CD4-positive, CD25-positive, alpha-beta regulatory T cell (primary cell): ENCODE measurements at places on chromosomes 5 and 9.
A peak's percentile ranks its signal among the peaks of the same experiment; 100 is the strongest.

DNA sequence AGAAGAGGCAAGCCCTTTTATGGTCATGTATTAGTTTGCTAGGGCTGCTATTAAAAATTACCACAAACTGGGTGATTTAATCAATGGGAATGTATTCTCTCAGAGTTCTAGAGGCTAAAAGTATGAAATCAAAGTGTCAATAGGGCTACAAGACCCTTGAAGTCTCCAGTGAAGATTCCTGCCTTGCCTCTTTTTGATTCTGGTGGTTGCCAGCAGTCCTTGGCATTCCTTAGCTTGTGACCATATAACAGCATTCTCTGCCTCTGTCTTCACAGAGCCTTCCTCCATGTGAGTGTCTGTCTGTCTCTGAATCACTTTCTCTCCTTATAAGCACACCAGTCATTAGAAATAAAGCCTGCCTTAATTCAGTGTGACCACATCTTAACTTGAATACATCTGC lies 282.7 kb downstream of the KCNN2 start:
- no peak for DNase-seq

- no peak for DNase-seq
Measured at GRCh38 chr9:4630836-4631235, 31.3 kb upstream of the PLPP6 start.

GRCh38 chr5:176817369-176817840 lies 7.0 kb downstream of the UNC5A start:
- no peak for DNase-seq

GRCh38 chr5:157106630-157107461 lies 2.0 kb downstream of the HAVCR2 start:
- no peak for DNase-seq

- DNase-seq: no peak
Measured at GRCh38 chr5:2239201-2239910, 356.6 kb upstream of the IRX4 start.

DNA sequence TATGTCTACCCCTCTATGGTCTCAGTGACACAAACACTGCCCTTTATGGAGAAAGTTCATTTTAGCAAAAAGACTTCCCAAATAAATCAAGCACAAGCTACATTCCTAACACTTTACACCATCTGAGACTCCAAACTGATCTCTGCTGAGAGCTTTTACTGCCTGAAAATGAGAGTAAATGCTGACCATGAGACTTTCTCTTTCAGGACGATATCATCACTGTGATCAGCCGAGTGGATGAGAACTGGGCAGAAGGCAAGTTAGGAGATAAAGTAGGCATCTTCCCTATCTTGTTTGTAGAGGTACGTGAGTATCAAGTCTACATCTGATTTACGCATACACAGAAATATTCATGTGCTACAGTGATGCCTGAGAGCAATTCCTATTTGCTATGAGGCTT lies 67.5 kb downstream of the SH3RF2 start:
- no peak for DNase-seq

- no peak for DNase-seq
Measured at GRCh38 chr5:177462021-177462670, 11.3 kb downstream of the DBN1 start.

GRCh38 chr5:56951126-56951945 lies 587 bp downstream of the MIER3 start:
- peak; percentile 26 for DNase-seq

DNA sequence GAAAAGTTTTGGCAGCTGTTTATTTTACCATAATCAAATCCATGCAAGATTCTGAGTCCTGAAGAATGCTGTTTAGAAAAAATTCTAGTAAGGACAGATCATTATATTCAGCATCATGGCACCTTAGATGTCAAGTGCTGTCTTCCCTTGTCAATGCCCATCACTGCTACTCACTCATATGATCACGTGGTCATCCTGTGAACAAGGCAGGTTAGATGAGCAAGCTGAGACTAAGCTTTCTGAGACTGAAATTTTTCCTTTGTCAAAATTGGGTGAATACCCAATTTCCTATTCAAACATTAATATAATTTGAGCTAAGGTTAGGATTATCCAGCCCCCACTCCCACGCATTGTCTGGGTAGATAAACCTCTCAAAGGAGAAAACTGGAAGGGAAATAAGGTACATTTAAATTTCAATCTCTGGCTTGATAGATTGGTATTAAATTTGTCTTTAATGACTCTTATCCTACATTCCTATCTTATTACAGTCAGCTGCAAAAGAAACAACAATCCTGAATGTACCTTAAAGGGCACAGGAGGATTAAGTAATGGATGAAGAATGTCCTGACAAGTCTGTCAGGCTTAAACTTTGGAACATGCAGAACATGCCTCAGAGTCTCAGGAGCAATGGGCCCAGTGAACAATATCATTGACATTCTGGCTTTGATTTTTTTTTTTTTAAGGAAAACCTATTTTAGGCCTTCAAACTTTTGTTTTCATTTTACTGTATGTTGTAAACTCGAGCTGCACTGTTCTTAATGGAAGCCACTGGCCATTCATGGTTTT lies 148.7 kb upstream of the RANBP3L start:
- DNase-seq: no peak

DNA sequence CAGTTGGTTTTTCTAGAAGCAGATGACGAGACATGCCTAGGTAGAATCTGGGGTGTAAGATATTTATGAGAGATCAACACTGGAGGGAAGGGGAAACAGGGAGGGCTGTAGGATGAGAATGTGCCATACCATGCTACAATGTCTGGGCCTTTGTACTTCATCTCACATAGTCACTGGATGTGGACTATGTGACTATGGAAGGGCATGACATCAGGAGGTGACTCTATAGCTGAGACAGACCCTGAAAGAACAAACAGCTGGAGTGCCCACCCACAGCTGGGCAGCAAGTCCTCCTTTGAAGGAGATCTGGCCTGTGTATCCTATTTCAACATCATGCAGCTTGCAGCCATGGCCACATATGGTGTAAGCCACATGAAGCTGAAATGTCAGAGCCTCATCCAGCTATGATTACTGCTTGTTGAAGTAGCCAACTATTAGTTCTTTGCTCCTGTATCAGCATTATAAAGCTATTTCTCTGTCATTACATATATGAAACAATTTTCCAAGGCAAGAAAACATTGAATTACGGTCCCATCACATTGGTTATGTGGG lies 46.2 kb upstream of the KIF2A start:
- DNase-seq: no peak

DNA sequence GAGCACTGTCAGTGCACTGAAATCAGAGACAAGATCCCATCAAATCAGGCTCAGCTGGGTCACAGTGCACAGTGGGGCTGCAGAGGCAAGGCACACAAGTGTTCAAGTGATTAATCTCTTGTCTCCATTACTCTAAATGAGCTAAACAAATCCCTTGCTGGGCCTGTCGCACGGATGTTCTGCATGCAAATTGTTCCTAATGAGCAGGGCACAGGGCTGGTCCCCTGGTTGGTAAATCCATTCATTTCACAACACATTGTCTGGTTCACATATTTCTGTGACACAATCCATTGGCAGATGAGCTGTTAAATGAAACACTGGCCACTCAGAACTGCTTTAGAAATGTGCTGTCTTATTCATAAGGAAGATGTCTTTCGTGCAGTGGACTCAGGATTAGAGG lies 167.9 kb upstream of the BRINP1 start:
- no peak for DNase-seq

DNA sequence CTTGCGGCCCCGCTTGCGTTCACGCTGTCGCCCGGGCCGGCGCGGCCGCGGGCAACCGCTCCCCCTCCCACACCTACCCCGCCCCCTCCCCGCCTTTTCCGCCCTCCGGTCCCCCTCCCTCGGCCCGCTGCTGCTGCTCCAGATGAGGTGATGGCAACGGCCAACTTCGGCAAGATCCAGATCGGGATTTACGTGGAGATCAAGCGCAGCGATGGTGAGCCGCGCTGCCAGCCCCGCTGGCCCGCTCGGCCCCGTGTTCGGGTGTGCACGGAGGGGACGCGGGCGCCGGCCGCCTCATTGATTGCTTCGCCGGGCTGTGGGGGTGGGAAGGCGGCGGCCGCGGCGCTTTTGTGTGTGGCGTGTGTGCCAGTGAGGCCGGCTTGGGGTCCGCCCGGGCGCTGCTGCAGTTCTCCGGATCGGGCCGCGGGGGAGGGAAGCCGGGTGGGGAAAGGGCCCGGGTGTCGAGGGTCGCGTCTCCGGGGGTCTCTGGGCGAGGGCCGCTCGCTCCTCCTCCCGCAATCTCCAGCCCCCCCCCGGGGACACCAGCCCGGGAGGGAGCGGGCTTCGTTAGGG lies 403 bp downstream of the KIF2A start:
- no peak for DNase-seq

GRCh38 chr9:122180633-122181032 lies 20.9 kb downstream of the MORN5 start:
- no peak for DNase-seq

- DNase-seq: no peak
Measured at GRCh38 chr5:87787625-87788256, 375.0 kb upstream of the CCNH start.

- DNase-seq: no peak
Measured at GRCh38 chr5:5295351-5295750, 127.1 kb upstream of the ICE1 start.

DNA sequence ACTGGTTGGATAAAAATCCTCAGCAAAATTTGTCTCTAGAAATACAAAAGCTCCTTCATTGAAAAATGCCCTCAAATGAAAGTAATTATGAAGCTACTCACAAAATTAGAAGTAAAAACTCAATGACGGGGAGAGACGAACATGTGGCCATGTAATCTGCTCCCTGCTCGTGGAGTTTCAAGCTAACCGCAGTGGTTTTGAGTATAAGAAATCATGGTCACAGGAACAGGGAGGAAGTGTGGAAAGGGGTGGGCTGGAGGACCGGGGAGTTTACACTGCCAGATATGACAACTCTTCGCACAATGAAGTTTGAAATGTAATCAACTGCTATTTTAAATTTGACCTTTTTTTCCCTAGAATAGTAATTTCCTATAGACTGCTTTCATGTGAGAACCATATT lies 765.4 kb upstream of the DMAC1 start:
- DNase-seq: no peak

- no peak for DNase-seq
Measured at GRCh38 chr5:143880178-143880577, 68.2 kb downstream of the HMHB1 start.

GRCh38 chr9:135056541-135056940 lies 30.9 kb upstream of the OLFM1 start:
- DNase-seq: no peak

DNA sequence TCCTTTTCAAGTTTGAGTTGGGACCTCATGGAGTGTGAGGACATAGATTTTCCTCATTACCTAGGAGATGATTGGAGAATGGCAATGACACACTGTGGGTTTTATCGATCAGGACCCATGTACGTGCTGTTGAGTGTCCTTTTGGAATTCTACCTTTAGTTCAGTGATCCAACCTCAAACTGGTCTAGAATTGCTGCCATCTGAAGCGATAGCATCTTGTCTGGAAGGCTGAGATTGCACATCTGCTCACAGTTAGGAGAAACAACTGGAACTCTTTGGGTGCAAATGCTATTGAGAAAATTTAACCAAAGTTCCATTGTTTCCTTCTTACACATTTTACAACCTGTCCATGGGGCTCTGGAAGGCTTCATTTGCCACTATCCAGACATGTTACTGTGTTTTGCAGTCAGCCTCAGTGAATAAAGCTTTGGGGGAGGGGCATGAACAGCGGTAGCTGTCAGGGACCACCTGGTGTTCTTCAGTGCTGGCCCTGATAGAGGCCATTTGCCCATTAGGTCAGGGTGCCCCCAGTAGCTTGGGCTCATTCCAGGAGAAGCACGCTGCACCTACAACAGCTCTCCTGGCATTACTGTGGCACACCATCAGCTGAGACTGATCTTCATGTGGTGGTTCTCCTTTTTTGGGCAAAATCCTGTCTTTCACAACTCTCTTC lies 123.1 kb downstream of the PDE8B start:
- no peak for DNase-seq

- no peak for DNase-seq
Measured at GRCh38 chr5:58753446-58753845, 170.6 kb downstream of the RAB3C start.

DNA sequence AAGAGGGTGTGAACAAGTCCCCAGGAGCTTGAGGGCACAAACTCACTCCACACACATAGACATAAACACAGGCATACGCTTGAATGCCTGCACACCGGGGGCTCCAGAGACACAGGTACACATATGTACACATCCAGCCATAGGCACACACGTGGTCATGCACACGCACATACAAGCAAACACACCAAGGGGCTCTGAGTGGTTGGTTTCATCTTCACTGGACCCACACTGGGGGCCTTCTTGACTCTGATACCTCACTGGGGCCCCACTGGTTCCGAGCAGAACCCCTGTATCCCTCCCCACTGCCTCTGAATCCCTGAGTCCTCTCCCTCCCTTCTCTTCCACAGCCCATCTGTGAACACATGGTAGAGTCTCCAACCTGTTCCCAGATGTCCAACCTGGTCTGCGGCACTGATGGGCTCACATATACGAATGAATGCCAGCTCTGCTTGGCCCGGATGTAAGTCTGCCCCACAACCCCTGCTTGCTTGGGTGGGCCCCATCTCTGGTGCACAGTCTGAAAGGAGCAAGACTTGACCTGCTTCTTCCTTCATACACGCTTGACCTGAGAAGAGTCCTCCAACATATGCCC lies 6.4 kb downstream of the SPINK4 start:
- no peak for DNase-seq

- no peak for DNase-seq
Measured at GRCh38 chr5:112642885-112643284, 94.8 kb upstream of the APC start.

DNA sequence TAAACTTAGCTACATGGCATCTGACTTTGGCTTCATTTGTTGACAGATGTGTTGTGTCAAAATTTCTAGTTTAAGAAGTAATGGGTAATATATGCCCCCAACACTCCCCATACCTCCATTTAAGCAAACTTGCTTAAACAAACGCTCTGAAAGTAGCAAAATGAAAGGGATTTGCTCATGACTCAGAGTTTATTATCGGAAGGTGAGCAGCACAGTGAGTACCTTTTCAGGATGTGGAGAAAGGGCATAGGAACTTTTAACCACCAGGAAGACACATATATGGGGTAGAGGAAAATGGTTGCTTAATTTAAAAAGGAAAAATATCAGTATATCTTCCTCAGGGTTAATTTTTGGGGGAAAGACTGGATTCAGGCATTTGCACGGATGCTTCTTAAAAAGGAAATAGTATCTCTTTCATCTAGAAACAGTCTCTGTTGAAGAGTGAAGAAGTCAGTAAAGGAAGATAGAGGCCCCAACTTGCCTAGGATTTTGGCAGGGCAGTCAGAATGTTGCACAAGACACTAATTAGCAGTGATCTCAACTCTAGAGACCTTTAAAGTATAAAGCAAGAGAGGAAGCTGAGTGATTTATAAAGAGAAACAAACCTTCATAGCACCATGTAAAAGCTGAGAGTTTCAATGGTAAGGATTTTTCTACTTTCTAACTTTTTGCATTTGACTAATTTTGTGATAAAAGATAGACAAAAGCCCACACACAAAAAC lies 155.1 kb downstream of the TRIO start:
- DNase-seq: no peak
